Thoracic aorta endothelial cell (primary cell): ENCODE measurements at places on chromosomes 6 and 20. TPM values are rescaled to one million over a fixed set of nuclear protein-coding genes. Genes with fewer than 3 reads are reported as not detected.

IP6K3 gene
- total RNA-seq: not detected in 2 replicates

TPBG gene
- 15.4 and 21.2 TPM in 2 replicates for total RNA-seq

ULBP2 gene
- total RNA-seq: 6.5 TPM in 2 replicates

PNLDC1 gene
- total RNA-seq: not detected in 2 replicates
